ENCODE measurements at places on chromosomes 7 and 10.

GRCh38 chr7:85516675-85517074 lies 329.8 kb upstream of the SEMA3D start:
- no peak for DNase-seq

- no peak for DNase-seq
Measured at GRCh38 chr7:136601772-136602171, 266.7 kb upstream of the CHRM2 start.

GRCh38 chr10:101020427-101021075 lies 10.4 kb downstream of the PDZD7 start:
- DNase-seq = no peak

DNA sequence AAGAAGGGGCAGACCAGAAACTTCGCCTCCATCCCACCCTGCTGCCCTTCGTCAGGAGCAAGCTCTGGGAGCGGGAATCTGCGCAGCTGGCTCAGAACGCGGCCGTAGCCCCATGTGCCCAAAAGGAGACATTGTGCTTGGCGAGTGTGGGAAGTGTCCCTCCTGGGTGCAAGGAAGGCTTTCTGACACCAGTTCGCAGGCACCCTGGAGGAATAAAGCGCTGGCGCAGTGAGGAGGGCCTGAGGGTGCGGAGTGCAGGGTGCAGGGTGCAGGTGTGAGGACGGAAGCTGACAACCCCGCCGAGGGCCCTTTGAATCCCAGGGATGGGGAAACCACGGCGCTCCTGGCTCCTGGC lies 811 bp downstream of the SLIT1 start:
- DNase-seq = no peak

DNA sequence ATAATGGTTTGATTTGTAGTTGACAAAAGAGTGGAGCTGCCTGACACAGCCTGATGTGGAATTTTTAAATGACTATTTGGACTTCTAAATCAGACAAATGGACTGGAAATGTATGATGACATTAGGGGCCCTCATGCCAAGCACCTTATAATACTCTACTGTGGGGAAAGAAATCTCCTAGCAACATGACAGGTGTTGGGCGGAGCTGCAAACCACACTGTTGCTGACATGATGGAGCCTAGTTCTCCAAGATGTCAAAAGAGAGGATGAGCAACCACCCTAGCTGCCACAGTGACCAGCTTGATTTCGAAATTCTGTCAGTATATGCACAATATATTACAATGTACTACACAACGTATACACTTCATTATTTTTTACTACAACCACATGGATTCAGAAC lies 65.8 kb downstream of the RHOBTB1 start:
- DNase-seq = no peak

DNA sequence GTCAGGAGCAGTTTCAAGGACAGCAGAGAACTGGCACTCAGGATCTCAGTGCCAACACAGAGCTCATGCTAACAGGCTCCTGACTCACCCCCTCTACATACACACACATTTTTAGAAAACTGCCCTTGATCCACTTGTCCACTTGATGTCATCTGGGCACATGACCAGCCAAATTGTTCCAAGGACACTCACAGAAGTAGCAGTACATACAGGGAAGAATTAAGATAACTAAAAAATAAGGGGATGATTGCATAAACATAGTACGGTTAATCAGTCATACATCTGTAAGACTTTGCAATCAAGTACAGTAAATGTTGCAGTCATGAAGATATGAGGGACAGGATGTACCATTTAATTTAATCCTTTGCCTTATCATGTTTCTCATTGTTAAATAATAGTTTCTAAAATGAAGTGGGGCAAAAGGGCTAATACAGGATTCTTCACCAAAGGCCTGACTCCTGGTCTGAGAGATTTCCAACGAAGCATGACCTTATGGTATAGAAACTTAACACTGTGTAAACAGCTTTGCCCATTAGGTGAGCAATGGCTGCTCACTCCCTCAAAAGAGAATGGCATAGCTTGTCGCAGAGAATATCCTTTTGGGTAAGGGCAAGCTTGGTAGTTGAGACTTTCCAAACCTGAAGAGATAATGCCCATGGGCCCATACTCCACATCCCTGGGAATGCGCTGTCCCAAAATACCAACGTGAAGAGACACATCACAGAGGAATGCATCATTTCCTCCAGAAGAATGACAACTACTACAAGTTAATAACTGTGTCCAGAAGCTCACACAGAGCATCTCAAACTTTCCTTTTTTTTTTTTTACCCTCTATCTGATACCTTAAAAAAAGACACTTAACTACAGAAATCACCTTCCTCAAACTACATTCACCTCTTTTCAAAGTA lies 94.1 kb downstream of the ARMH3 start:
- DNase-seq = no peak

DNA sequence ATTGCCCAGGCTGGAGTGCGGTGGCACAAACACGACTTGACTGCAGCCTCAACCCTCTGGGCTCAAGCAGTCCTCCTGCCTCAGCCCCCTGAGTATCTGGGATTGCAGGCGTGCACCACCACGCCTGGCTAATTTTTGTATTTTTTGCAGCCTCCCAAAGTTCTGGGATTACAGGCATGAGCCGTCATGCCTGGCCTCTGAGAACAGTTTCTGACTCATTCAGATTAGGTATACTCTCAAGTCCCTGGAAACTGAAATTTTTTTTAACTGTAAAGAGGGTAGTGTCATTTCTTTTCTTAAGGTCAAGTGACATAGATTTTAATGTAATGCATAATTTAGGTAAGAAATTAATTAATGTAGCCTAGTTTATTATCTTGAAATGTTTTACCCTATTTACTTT lies 104.7 kb downstream of the SEPTIN7 start:
- no peak for DNase-seq

DNA sequence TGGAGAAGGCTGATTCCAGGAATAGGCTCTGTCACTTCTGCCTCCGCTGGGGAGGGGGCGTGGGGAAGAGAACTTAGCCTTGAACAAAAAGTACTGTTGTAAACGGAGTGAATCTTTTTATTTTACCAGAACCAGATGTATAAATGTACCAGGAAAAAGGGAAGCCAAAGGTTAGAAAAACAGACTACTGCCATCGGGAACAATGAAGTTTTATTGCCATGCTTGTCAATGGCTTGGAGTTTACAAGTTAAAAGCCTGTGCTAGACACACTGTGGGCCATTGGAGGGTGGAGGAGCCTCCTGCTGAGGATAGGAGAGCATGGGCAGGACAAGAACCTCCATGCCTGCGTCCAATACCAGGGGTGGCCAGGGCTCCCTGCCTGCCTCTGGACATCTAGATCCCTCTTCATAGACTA lies 161.7 kb upstream of the LYZL2 start:
- no peak for DNase-seq

DNA sequence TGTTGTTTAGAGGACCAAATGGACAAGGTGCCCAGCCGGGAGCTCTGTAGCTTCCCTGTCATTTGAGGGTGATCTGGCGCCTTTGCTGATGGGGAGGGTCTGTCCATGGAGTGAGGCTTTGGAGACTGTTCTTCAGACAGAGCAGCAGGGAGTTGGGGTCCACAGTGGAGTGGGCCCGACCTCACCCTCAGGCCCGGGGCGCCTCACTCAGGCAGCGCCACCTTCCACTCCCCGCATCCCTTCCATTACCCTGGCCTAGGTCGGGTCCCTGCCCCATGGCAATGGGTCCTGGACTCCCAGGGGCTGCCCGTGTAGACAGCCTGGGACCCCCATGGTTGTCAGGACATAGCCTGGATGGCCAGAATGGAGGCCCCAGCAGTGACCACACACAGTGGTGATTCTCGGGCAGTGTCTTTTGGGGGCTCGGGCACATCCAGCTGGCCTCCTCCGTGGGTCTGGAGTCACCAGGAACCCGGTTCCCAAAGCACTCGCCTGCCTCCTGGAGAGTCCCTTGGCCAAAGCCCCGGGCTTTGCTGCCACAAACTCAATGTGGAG lies 38.5 kb downstream of the TCERG1L start:
- DNase-seq = no peak

GRCh38 chr7:71480791-71481190 lies 348.8 kb downstream of the GALNT17 start:
- DNase-seq = no peak

GRCh38 chr7:25167262-25167843 lies 42.3 kb upstream of the CYCS start:
- DNase-seq = no peak

DNA sequence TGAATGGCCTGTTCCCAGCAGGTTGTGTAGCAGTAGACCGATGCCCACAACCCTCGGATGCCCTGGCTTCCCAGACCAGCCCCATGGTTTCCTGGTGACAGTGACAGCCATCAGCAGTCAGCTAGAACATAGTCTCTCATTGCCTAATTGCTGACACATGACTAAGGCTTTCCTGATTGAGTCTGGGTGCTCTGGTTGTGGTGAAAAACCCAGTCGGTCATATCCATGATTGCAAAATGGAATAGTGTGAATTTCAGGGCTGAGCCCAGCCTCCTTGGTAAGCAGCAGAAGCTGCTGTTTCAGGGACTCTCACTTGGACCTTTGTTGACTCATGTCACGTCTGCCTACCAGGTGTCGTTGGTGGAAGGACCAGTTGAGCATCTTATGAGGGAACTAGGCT lies 36.6 kb downstream of the POR start:
- DNase-seq = no peak

DNA sequence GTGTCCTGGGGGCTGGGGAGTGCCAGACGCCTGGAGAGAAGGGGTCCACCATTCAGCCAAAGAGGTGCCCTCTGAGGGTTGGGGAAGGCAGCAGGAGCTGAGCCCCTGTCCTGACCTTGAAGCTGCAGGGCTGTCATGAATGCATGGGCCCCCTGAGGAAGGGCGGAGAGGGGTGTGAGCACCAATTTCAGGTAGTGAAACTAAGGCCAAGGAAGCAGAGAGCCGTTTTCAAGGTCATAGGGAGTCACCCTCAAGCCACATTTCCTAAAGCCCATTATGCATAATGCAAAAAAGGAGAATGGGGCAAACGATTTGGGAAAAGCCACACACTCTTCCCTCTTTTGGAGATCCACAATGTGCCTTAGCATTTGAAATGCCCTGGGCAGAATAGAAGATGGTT lies 37.2 kb downstream of the FIGNL1 start:
- DNase-seq = no peak

DNA sequence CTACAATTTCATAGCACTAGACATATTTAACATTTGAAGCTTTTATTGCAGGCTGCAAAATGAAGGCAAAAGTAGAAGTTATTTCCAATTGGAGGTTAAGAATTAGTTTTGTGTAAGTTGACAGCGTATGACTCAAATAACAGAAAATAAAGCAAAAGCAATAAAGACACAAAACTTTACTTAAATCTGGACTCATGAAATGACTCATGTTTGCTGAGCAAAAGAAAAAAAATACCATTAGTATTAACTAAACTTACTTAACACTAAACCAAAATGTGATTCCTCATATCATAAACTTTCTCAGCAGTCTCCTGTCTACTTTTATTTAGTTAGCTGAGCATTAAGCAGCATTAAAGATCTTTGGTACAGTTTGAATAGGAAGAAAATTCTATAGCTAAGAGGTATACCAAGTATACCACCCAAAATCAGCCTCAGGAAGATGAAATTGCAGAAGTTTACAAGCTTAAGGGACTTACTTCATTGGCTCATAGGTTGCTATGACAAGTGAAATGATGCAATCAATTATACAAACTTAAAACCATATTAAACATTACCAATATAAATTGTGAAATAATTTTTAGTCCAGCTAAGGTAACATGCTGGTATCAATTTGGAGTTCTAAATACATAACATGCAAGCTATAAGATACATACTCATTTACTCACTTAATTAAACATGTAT lies 1131.4 kb downstream of the XPNPEP1 start:
- DNase-seq = no peak

GRCh38 chr10:71882813-71883659 lies 32.0 kb upstream of the PSAP start:
- no peak for DNase-seq

DNA sequence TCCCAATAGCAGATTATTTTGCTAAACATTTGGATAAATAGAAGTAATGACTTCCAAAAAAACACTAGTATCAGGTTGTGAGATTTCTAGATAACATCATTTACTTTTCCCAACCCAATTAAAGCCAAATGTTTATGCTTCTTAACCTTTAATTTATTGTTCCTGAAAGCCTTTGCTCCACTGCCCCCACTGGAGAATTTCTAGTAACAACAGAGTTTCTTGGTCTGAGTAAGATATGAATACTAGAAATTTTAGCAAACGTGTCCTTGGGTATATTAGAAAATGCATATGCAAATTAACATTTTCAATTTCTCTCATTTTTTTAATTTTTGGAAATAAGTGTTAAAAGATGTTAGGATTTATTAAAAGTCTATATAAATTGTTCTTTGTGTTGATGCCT lies 958.0 kb upstream of the PHF14 start:
- no peak for DNase-seq

- DNase-seq = no peak
Measured at GRCh38 chr10:63522277-63522687, 1.1 kb downstream of the REEP3 start.

- DNase-seq = peak; percentile 30
Measured at GRCh38 chr10:11823122-11823988, at the start of gene PROSER2. Gene PROSER2, plus strand, starts transcription at chr10:11823356. Its CDS starts 28,722 bp downstream, at chr10:11852078.

DNA sequence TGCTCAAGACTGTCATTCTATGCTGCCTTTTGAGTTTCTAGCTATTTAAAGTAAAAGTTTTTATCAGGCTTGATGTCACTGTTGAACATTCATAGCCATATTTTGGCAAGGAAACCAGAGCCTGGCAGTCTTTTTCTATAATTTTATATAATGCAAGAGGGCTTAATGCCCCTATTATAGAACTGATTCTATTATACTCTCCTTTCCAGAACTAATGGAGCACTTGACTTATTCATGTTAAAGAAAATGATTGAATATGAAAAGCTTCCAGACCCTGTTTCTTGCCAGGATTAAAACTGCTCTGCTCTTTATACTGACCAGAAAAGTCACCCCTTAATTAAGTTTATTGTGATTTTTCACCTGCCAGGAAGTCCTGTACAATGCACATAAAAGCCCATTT lies 337.6 kb upstream of the CHRM2 start:
- DNase-seq = no peak

DNA sequence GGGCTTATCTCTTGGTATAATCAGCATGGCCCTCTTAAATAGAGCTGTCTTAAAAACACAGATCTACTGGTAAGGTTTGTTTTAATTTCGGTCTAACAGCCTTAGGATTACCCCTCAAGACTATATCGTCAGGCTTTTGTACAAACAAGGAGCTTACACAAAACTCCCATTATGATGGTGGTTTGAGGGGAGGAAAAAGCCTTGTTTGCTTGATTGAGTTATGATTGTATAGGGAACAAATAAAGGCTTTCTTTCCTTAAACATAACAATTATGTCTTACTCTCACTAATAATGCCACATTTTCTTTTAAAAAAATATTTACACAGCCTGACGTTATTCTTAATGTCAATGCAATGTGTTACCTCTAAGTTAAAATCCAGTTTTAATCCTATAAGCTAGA lies 188.8 kb upstream of the TCF7L2 start:
- no peak for DNase-seq

DNA sequence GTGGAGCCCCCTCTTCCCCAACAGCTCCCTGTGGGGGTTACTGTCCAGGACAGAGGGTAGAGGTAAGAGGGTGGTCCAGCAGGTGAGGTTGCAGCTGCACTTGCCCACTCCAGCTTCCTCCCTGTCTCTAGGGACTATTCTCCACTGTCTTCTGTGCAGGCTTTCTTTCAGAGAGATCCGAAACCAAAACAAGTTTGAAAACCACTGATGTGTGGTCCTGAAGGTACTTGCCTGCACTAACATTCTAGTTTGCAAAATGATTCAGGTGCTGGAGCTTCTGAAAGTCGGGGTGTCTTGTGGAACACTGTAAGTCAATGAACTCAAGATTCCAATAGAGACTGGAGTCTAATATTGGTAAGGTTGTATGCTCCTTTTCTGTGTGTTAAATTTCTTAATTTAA lies 63.1 kb downstream of the BLNK start:
- no peak for DNase-seq

- DNase-seq = no peak
Measured at GRCh38 chr10:127968027-127968441, 61.1 kb downstream of the PTPRE start.

- no peak for DNase-seq
Measured at GRCh38 chr7:69836702-69837101, 238.4 kb downstream of the AUTS2 start.
